ENCODE measurements at places on chromosomes 12 and 14.

GRCh38 chr12:34287437-34287836, 265.1 kb downstream of the ALG10 start:
- DNase-seq: no peak

GRCh38 chr12:70920251-70920851, at the start of gene PTPRR:
Gene PTPRR (minus strand): TSS chr12:70920738. CDS start chr12:70920390, 348 bp downstream.
- DNase-seq: no peak

DNA sequence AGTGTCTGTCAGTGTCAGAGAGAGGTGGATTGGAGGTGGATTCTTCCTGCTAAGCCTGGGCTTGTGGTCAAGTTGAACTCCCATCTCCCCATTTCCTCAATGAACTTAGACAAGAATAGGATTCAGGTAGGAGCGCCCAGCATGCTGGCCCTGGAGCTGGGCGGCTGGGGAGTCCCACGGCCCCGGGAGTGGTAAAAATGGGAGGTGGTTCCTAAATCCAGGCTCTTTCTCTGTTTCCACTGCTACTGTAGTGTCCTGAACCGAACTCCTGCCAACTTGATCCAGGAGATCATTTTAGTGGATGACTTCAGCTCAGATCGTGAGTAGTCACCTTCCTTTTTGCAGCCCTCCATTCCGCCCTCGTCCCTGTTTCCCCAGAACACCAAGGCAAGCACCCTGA, 65.1 kb downstream of the GALNT16 start:
- DNase-seq: no peak

DNA sequence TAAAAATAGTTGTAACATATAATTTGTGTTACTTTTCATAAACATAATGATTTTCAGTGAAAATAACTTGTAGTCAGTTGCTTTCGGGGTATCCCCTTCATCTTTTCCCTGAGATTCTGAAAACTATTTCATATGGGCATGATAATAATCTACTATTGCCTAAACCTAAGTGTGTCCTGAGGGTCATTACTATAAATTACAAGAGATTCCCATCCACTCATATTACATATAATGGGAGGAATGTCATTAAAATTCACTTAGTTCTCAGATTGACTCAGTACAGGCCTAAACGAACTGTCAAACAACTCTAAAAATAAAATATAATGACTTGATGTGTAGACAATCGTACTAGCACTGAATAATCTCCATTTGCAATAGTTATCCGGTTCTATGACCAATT, 72.7 kb downstream of the PTPRR start:
- DNase-seq: no peak

- no peak for DNase-seq
Measured at GRCh38 chr12:82458101-82458500, 99.8 kb downstream of the METTL25 start.

DNA sequence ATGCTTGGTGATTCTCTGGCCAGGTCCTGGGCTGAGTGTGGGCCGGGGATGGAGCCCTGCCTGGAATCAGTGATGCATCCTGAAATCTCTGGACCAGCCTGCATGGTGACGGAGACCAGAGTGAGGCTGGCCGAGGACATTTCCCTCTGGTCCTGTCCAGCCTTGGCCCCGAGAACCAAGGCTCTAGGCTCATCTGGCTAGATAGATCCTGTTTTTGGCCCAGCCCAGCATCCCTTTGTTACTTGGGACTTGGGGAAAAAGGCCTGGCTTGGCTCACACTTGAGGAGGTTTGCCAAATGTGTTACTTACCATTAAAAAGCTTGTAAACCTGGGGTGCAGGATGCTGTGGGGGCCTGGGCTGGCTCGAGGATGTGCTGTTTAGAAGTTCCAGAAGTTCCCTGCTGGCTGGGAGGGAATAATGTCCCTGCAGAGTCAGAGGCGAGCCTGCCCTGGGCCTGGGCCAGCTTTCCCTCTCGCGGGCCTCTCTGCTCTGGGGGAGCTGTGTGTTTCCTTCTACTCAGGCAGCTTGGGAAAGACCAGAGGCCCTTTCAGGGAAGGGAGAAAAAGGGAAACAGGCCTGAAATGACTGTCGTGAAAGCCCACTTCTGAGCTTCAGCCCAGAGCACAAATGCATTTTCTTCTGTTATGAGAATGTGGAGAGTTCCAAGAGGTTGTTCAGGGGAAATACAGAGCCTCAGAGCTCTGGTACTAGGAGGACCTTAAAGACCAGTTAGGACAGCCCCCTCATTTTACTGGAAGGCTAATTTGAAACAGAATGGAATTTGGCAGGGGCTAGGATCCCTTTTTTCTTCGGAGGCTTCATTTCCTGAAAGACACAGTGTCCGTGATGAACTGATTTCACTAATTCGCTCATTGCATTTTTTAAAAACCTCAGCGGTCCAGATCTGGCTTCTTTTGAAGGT, 47.2 kb upstream of the CTDSP2 start:
- DNase-seq: peak; percentile 80

DNA sequence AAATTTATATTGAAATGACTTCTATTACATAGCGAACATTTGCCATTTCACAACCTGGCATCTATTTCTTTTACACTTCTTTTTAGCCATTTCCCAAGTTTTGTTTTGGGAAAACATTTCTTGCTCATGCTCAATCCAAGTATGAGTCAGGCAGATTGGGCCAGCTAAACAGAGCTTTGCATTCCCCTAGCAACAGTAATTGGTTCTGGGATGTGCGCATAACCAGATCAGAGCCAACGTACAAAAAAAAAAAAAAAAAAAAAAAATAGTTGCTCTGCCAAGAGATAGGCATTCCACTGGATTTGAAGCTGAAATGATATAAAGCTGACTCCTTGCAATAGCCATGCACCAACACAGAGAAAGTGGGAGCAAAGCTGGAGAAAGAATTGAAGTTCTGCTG, 37.5 kb downstream of the PLCZ1 start:
- no peak for DNase-seq

GRCh38 chr12:41514907-41515306, 326.8 kb downstream of the PDZRN4 start:
- DNase-seq: no peak

DNA sequence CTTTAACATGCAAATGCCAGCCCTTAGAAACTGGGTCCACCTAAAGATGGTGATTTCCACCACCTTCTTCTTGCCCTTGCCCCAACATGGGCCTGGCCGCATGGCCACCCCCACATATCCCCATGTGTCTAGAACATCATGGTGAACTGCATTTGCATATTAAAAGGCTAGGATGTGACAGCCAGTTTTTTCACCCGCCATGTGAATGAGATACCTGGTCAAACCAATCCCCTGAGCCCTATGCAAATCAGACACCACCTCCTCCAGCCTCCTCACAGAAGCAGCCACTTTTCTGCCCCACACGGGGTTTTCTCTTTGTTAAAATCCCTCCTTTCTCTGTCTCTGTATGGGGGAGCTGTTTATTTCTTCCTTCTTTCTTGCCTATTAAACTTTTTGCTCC, 1322.5 kb downstream of the FSCB start:
- DNase-seq: no peak

Measured in inflammatory macrophage treated with lipopolysaccharide for 1 hour (primary cell).